ENCODE measurements at places on chromosomes 2 and 18. TPM values are rescaled to one million over a fixed set of nuclear protein-coding genes. Genes with fewer than 3 reads are reported as not detected.

GRCh38 chr18:4211111-4211837 lies 243.8 kb downstream of the DLGAP1 start:
- H3K36me3 ChIP-seq, result no peaks in the 10 kb centered on the region
- no peak overlapping the region for H3K4me3 ChIP-seq
- H3K4me1 ChIP-seq, result no peaks in the 10 kb centered on the region
- no peaks in the 10 kb centered on the region for H3K27me3 ChIP-seq
- H3K27ac ChIP-seq, result no peak overlapping the region

DNA sequence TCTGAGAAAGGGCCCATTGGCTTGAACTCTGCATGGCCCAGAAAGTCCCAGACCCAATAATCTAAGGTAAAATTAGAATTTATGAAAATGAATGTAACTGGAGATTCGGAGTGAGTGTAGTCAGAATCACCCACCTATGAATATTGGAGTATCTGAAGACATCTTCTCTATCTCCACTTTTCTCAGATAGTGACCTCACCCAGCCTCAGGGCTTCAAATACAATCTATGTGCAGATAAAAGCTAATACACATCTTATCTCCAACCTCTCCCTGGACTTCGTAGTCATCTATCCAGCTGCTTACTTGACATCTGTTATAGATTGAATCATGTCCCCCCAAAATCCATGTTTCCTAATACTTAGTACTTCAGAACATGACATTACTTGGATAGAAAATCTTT lies 263.2 kb downstream of the RAD51AP2 start:
- no peaks in the 10 kb centered on the region for H3K27me3 ChIP-seq
- no peak overlapping the region for H3K27ac ChIP-seq

DNA sequence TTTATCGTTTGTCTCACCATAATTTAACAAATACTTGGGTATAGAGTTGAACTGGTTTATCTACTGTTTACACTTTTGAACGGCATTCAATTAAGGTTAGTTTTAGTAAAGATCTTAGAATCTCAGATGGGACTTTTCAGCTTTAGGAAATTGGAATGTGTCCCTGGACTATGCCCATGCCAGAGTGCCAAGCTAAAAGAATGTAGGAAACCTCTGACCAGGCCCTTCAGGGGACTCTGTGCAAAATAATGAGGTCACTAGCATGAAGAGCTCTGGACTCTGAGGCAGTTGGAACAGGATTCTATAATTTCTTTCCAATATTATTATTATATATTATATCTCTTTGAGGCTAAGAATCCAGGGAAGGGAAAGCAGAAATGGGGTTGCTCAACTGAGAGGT lies 13.5 kb downstream of the DIS3L2 start:
- H3K27me3 ChIP-seq, result no peaks in the 10 kb centered on the region
- DNase-seq, result no peak
- no peak overlapping the region for H3K4me3 ChIP-seq
- no peak overlapping the region for H3K27ac ChIP-seq
- H3K36me3 ChIP-seq, result no peaks in the 10 kb centered on the region

DNA sequence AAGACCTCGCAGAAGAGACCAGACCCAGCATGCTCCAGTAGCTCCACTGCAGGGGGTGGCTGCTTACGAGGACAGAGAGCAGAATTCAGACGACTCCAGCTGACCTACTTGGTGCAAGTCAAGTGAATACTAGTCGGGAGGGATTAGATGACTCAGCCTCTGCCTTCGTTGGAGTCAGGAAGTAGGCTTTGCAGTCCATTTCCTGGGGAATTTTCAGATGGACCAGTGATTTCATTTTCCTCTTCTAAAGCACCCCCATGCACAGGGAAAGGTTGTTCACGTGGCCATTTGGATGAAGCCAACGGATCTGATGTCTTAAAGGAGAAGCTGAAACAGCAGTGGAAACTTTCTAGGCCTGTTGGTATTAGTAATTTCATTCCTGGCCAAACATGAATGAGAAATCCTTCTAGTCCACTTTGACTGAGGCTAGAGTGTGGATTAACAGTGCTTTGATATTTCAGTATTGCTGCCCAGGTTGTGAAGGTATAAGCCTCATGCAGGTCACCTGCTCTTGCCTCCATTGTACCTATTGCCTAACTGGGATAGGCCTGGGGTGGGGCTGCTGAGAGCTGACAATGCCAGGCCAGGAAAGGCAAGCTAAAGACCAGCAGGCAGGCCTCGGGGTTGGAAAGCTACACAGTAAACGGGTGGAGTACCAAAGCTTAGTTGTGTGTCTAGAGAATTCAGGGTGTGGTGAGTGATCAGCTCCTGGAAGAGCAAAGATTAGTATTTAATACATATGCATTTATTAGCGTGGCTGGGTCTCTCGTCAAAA lies 117.6 kb upstream of the FOSL2 start:
- H3K4me1 ChIP-seq, result peaks cover 3% of the 10 kb centered on the region
- no peak overlapping the region for H3K27ac ChIP-seq
- peak; percentile 89 for DNase-seq
- H3K27me3 ChIP-seq, result no peaks in the 10 kb centered on the region

DNA sequence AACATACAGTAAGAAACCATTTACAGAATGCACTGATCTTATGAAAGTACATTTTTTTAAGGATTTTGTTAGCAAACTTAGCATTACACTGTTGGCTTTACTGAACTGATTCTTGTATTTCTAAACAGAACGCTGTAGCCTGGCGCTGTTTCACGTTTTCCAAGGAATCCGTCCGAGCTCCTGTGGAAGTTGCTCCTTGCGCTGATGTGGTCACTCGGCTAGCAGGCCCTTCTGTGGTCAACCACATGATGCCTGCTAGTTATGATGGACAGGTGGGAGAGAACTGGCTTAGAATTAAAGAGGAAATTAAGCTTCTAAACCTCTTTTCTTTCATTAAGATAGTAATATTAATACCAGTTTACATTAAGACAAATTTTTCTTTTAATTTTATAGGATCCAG lies 76.8 kb downstream of the CEP192 start:
- H3K27me3 ChIP-seq, result no peaks in the 10 kb centered on the region
- DNase-seq, result no peak
- H3K4me3 ChIP-seq, result no peak overlapping the region

DNA sequence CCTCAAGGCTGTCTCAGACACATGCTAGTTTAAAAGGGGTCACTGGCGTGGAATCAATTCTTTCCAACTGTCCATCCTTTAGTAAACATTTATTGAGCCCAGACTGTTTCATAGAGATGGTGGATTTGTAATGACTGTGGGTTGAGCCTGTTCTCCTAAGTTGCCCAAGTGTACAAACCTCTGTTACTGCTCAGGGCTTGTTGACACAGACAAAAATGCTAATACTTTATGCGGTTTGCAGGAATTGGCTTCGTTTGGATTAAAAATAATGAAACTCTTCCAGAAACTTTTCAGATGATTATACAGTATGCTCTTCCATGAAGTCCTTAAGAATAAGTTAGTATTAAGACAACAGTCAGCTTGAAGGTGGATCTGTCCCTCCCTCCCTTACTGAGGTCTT lies 83.6 kb upstream of the MGAT5 start:
- H3K4me1 ChIP-seq, result peaks cover 39% of the 10 kb centered on the region
- no peak for DNase-seq
- H3K4me3 ChIP-seq, result no peak overlapping the region
- no peaks in the 10 kb centered on the region for H3K36me3 ChIP-seq

GRCh38 chr2:188629753-188630527 lies 338.3 kb downstream of the GULP1 start:
- H3K4me1 ChIP-seq, result no peaks in the 10 kb centered on the region
- no peak overlapping the region for H3K27ac ChIP-seq
- no peaks in the 10 kb centered on the region for H3K27me3 ChIP-seq
- H3K4me3 ChIP-seq, result no peak overlapping the region

- H3K4me3 ChIP-seq, result no peak overlapping the region
- DNase-seq, result no peak
- H3K36me3 ChIP-seq, result no peaks in the 10 kb centered on the region
- no peaks in the 10 kb centered on the region for H3K4me1 ChIP-seq
Observed at GRCh38 chr2:69701100-69701945, 40.6 kb upstream of the ANXA4 start.

DNA sequence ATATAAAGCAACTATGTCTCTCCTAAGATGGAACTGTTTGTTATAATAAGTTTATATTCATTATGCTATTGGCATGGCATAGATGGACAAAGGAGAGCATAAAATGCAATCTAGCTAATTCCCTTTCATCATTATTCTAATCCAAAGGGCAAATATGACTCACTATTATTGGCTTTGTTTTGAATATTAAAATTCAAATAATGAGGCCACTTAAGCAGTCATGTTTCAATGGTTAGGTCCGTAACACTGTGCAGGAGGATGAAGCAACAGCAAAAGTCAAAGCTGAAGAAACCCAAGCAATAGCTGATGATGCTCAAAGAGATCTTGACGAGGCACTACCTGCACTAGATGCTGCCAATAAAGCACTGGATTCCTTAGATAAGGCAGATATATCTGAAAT lies 177.1 kb downstream of the TRABD2A start:
- no peaks in the 10 kb centered on the region for H3K36me3 ChIP-seq
- H3K27ac ChIP-seq, result no peak overlapping the region
- no peaks in the 10 kb centered on the region for H3K4me1 ChIP-seq
- H3K27me3 ChIP-seq, result no peaks in the 10 kb centered on the region
- no peak overlapping the region for H3K4me3 ChIP-seq

DNA sequence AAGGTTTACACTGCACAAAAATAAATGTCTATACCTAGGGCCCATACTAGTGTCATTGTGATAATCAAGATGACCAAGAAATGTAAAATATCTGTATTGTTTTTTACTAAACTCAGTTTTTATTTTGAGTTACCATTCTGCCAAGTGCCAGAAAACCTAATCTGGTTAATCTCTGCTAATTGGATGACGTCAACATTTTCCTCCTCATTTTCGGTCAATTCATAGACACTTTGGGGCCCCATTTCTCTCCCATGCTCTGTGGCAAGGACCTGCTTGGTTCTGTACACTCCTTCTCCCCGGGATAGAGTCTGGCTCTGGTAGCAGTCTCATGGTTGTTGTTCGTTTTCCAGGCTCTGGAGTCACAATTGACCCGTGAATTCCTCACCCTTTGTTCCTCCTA lies 186.5 kb upstream of the TCF4 start:
- H3K27ac ChIP-seq, result no peak overlapping the region
- DNase-seq, result no peak
- no peaks in the 10 kb centered on the region for H3K36me3 ChIP-seq
- peaks cover 28% of the 10 kb centered on the region for H3K27me3 ChIP-seq
- no peak overlapping the region for H3K4me3 ChIP-seq
- no peaks in the 10 kb centered on the region for H3K4me1 ChIP-seq

DNA sequence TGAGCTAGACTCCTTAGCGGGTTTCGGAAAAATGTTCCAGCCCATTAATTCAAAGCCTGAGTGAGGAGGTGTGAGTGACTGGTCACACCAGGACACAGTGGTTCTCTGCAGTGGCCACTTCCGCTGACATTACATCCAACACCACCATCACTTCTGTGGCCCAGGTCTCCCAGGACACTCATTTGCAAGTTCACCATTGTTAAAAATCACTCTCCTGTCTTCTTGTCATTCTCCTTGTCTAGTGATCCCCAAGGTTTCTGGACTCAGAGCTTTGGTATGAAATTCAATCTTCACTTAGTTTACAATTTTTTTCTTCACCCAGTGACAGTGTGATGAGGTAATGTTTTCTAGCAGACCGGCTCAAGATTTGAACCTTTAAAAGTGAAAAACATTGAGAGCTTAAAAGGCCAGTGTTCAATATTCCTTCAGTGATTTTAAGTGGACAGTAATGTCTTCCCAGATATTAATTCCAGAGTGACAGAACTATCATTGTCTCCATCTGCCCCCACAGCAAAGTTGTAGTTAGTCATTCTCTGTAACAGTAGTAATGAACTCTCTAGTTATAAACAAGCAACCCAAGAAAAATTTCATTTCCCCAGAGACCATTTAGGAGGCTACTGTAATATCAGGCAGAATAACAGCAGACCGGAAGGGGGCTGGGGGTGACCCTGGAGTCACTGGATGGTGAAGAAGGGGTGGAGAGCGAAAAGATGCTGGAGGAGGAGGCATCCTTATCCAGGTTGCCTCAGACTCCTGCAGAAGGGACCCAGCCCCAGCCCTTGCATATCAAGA lies 164.9 kb downstream of the GFPT1 start:
- H3K36me3 ChIP-seq, result no peaks in the 10 kb centered on the region
- H3K4me3 ChIP-seq, result no peak overlapping the region
- peak; percentile 62 for DNase-seq
- H3K4me1 ChIP-seq, result no peaks in the 10 kb centered on the region
- no peaks in the 10 kb centered on the region for H3K27me3 ChIP-seq

DNA sequence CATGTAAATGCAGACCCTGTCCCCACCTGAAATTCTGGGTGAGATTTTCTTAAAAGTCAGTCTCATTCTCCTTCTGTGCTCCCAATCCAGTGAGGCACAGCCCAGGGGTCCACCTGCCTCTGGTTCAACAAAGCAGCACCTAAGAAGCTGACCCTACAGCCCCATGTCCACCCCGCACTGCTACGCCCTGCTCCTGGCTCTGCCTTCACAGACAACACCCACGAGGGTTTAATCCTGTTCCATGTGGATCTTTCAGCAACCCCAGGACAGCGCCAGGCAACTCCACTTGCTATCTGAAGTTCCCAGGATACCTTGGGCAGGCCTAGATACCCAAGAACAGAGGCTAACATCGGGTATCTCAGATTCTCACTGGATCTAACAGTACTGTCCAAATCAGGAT lies 44.9 kb downstream of the HDLBP start:
- no peak overlapping the region for H3K4me3 ChIP-seq
- peaks cover 15% of the 10 kb centered on the region for H3K4me1 ChIP-seq
- H3K36me3 ChIP-seq, result peaks cover 15% of the 10 kb centered on the region
- no peaks in the 10 kb centered on the region for H3K27me3 ChIP-seq

The FOXD4L1 gene
- 1.2 TPM for total RNA-seq

The ACVR1 gene
- total RNA-seq, result 6.1 TPM

The WDR35 gene
- total RNA-seq, result 6.9 TPM
